ENCODE measurements at places on chromosomes 3 and 15.

GRCh38 chr3:46913644-46914043, 36.1 kb downstream of the PTH1R start:
- peak; percentile 43 for DNase-seq

- DNase-seq, result no peak
Measured at GRCh38 chr3:112858410-112859069, 11.9 kb upstream of the CD200R1L start.

- peak; percentile 67 for DNase-seq
Measured at GRCh38 chr3:10366651-10367101, 45.8 kb upstream of the SEC13 start.

DNA sequence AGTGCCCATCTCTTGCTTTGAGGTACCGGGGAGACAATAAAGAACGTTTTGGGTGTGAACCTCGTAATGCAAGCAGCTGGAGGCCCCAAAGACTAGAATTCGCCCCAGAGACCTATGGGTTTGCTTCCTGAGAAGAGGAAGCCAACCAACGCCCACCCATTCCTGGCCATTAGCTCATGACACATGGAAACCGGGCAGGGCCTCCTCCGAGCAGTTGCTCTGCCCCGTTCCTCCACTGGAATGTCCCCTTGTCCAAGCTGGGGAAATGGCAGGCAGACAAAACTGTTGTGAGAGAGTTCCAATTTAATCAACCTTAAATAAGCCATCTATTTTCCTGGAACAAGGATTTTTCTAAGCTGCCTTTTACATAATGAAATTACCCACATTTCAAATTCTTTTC, 250.9 kb upstream of the IGF1R start:
- no peak for DNase-seq

- DNase-seq, result no peak
Measured at GRCh38 chr3:140078343-140078742, 143.4 kb downstream of the CLSTN2 start.

DNA sequence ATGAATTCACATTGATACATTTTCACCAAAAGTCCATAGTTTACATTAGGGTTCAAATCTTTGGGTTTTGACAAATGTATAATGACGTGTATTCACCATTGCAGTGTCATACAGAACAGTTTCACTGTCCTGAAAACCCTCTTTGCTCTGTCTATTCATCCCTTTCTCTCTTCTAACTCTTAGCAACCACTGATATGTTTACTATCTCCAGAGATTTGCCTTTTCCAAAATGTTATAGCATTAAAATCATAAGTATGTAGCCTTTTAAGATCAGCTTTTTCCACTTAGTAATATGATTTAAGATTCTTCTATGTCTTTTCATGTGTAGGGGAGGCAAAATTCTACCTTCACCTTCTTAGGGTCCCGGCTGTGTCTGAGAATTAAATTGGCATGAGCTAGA, 203.8 kb downstream of the TPRG1 start:
- DNase-seq, result no peak

GRCh38 chr15:76196269-76197231, 114.7 kb downstream of the ETFA start:
- peak; percentile 91 for DNase-seq

- DNase-seq, result no peak
Measured at GRCh38 chr3:9721700-9722060, 9.9 kb upstream of the BRPF1 start.

GRCh38 chr3:193711964-193712598, 119.1 kb downstream of the OPA1 start:
- DNase-seq, result no peak

GRCh38 chr3:60269377-60269776, 981.9 kb downstream of the FHIT start:
- DNase-seq, result no peak

DNA sequence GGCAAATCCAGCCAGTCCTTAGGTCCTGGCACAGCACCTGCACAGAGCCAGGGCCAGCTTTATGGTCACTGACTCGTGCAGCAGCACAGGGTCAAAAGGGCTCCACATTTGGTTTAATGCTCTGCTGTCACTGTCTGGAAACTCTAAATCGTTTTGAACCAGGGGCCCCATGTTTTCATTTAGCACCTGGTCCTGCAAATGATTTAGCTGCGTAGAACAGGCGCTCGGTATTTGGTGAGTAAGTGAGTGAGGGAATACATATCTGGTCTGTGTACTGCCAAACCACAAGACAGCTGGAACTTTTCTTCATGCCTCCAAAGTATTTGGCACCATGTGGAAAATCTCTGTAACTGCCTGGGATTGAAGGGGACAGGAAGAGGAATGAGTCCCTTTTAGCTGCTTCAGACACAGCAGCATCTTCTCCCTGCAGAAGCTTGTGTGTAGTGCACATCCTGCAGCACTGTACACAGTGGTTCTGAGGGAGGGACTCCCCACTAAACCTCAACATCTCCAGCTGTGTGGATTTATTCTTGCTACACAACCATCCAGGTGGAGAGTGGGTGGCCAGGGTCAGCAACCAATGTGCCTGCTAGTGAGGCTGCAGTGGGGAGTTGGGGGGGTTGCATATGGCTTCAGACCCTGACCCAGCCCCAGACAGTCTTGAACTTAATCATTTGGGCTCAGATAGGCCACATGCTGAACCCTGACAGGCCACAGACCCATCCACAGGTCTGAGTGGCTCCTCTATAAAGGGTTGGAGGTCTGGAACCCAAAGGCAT, 1.1 kb downstream of the SH2D7 start:
- no peak for DNase-seq

Measured in A549 (cell line).